Nucleus accumbens (tissue), 56 donors: ENCODE measurements at places on chromosomes 12 and 14.
A peak's percentile ranks its signal among the peaks of the same experiment; 100 is the strongest.

GRCh38 chr14:93967637-93968250 is 8.6 kb downstream of the ASB2 start:
- no peak for DNase-seq

- no peak for DNase-seq
Measured at GRCh38 chr14:95273001-95273978, 46.4 kb downstream of the CLMN start.

GRCh38 chr14:33454022-33454595 is 496.8 kb downstream of the EGLN3 start:
- no peak for DNase-seq

DNA sequence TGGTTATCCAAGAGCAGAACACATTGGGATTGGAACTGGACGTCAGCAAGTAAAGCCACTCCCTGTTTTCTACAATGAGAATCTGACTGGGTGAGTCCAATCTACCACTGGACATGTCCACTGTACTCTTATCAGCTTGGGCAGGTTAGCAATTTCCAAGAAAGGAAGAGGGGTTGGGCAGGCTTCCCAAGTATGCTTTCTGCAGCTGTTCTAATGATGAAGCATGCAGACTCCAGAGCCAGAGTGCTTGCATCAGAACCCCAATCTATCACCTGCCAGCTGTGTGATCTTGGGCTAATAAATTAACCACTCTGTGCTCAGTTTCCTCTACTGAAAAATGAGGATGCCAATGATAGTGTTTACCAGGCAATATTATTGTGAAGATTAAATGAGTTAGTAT is 92.0 kb downstream of the EMP1 start:
- no peak for DNase-seq

- DNase-seq = no peak
Measured at GRCh38 chr12:115639648-115640012, 637.9 kb downstream of the MED13L start.

DNA sequence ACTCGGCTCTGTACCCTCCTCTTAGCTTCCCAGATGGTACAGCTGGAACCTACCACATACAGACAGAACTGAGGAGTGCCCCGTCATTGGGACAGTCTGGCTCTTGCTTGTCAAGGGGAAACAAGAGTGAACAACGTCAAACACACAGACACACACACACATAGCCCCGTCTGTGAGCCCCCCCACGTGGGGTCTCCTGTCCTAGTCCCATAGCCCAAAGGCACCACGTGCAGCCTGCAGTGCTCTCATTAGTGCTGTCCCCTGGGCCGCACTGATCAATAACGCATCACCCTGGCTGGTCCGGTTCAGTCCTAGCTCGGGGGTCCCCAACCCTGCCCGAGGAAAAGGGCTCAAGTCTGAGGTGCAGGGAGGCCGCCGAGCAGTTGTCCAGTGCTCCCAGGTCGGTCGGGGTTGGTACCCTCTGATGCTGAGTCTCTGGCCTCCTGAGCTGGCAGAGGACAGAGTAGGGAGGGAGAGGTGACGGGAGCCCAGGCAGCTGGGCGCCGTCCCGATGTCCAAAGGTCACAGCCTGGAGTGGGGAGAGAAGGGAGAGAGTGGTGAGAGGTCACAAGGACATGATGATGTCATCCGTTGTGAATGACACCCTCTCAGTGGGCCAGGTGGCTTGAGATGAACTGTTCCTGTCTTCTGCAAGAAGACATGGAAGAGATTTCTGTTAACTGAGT is 105.4 kb upstream of the NOS1 start:
- no peak for DNase-seq

DNA sequence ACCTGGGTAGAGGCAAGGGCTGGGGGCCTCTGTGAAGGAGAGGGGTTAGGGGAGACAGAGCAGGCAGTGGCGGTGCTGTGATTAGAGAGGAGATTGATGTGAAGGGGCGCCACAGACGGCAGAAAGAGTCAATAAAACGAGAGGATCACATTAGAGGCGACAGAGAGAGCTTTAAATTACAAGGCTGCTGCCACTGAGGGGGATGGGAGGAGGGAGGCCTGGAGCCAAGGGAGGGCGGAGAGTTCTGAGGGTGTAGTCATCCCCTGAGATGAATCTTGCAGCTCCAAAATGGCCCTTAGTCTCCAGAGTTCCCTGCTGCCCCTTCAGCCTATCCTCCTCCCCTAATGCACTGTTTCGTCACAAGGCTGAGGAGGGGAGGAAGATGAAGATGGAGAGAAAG is 12.8 kb downstream of the ZFHX2 start:
- DNase-seq = peak; percentile 44

DNA sequence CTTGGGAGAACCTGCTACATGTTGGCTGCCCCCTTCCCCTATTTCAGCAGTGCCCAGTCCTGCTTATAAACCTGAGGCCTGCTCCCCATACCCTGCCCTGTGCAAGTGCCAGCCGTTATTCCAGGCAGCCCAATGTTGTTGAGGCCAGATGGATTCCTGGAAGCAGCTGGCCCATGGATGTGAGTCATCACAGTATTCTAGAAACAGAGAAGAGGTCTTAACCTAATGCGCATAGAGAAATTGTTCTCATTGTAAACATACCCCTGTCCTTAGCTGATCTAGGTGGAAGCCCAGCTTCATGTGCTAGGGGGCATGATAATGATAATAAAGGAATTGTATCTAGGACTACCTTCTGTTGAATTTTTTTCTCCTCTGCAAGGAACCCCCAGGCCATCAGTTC is 69.7 kb downstream of the TSPAN11 start:
- DNase-seq = no peak
